ENCODE measurements at places on chromosomes 13 and 19. TPM values are rescaled to one million over a fixed set of nuclear protein-coding genes. Genes with fewer than 3 reads are reported as not detected.

DNA sequence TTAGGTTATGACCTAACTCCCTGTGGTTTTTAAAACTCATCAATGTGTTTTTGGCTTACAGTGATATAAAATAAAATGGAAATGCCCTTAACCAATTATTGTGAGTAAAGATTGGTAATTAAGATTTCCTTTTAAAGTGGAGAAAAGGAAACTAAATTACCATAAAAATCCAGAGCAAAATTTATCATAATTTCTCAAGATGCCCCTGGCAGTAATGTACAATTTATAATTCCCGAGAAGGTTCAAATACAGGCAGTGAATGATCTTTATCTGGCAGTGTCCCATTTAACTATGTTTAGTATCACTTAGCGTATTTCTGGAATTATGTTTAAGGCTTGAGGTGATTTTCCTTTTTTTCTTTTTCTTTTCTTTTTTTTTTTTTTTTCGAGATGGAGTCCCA is 61.5 kb downstream of the ESD start:
- no peak overlapping the region for H3K27ac ChIP-seq
- peaks cover 15% of the 10 kb centered on the region for H3K36me3 ChIP-seq
- no peak overlapping the region for H3K4me3 ChIP-seq
- no peaks in the 10 kb centered on the region for H3K27me3 ChIP-seq
- DNase-seq, result no peak
- no peaks in the 10 kb centered on the region for H3K4me1 ChIP-seq

The C3 gene
- not detected for polyA plus RNA-seq

GRCh38 chr19:33390101-33390907 is 16.8 kb downstream of the CEBPG start:
- DNase-seq, result no peak
- no peak overlapping the region for H3K27ac ChIP-seq
- H3K27me3 ChIP-seq, result no peaks in the 10 kb centered on the region
- peaks cover 6% of the 10 kb centered on the region for H3K4me1 ChIP-seq
- H3K4me3 ChIP-seq, result no peak overlapping the region
- peaks cover 11% of the 10 kb centered on the region for H3K36me3 ChIP-seq

DNA sequence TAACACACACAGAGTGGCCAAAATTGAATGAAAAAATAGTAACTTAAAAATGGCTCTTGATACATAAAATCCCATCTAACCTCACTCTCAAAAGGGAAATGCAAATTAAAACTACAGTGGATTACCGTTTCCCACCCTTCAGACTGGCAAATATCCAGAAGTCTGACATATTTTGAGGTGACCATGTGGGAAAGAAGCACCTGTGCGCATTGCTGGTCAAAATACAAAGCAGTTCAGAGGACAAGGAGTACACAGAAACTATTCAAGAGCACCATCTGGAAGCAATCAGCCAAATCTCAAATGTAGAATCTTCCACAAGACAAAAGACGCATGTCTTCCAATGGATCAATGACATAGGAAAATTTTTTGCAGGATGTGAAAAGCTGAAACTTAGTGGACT is 23.2 kb downstream of the NALCN start:
- no peak overlapping the region for H3K27ac ChIP-seq
- DNase-seq, result no peak
- H3K27me3 ChIP-seq, result no peaks in the 10 kb centered on the region
- H3K4me3 ChIP-seq, result no peak overlapping the region
- H3K4me1 ChIP-seq, result no peaks in the 10 kb centered on the region

GRCh38 chr13:48586591-48587103 is 53.8 kb upstream of the RCBTB2 start:
- H3K4me3 ChIP-seq, result no peak overlapping the region
- peaks cover 7% of the 10 kb centered on the region for H3K4me1 ChIP-seq
- H3K36me3 ChIP-seq, result no peaks in the 10 kb centered on the region
- peaks cover 13% of the 10 kb centered on the region for H3K27me3 ChIP-seq

DNA sequence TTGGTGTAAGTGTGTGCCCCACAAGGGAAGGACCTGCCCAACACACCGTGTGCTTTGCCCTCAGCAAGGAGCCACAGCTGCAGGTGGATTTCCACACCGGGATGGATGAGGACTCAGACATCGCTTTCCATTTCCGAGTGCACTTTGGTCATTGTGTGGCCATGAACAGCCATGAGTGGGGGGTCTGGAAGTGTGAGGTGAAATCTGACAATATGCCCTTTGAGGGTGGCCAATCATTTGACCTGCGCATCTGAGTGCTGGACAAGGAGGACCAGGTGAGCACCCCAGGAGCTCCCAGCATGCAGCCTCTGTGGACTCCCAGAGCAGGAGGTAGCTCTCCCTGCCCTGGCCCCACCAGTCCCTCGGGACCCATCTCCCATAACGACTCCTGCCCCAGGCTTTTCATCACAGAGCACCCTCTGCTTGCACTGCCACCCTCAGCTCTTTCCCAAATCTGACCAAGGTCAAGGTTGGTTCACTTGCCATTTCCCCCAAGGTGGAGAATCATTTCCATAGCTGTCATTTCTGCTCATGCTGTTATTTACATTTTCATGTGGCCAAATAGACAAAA is 13.2 kb upstream of the EID2 start:
- H3K4me3 ChIP-seq, result no peak overlapping the region
- DNase-seq, result no peak
- peaks cover 19% of the 10 kb centered on the region for H3K4me1 ChIP-seq
- H3K27me3 ChIP-seq, result peaks cover 4% of the 10 kb centered on the region
- no peaks in the 10 kb centered on the region for H3K36me3 ChIP-seq

GRCh38 chr19:16030964-16031871 is 45.1 kb upstream of the TPM4 start:
- no peaks in the 10 kb centered on the region for H3K27me3 ChIP-seq
- H3K27ac ChIP-seq, result no peak overlapping the region
- no peak for DNase-seq
- no peak overlapping the region for H3K4me3 ChIP-seq
- no peaks in the 10 kb centered on the region for H3K4me1 ChIP-seq
- H3K36me3 ChIP-seq, result no peaks in the 10 kb centered on the region

The NLRP7 gene
- polyA plus RNA-seq, result not detected

- H3K4me3 ChIP-seq, result peak overlapping the region; percentile 18
- no peaks in the 10 kb centered on the region for H3K36me3 ChIP-seq
- no peak for DNase-seq
- peaks cover 2% of the 10 kb centered on the region for H3K4me1 ChIP-seq
Measured at GRCh38 chr13:53782488-53782961, 753.9 kb downstream of the OLFM4 start.

DNA sequence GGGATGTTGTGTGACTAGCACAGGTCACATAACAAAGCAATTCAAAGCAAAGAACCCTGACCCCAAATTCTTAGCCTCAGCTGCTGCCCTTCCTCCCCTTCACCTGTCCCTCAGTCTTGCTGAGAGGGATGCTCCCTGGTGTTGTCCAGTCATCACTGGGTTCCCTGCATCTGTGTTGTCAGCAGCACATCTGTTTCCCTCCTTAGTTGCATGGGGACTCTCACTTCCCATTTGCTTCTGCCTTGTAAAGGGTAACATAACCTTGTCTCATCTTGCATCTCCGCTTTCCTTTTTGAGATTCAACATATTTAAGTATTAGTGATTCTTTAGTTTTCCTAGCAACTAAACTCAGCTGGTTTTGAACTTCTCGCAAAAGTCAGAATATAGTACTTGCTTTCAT is 54.0 kb downstream of the SPATA13 start:
- H3K27ac ChIP-seq, result no peak overlapping the region
- H3K27me3 ChIP-seq, result no peaks in the 10 kb centered on the region
- no peak for DNase-seq
- no peak overlapping the region for H3K4me3 ChIP-seq
- H3K36me3 ChIP-seq, result no peaks in the 10 kb centered on the region
- peaks cover 29% of the 10 kb centered on the region for H3K4me1 ChIP-seq

- H3K36me3 ChIP-seq, result peaks cover 14% of the 10 kb centered on the region
- H3K4me1 ChIP-seq, result no peaks in the 10 kb centered on the region
- no peaks in the 10 kb centered on the region for H3K27me3 ChIP-seq
- no peak overlapping the region for H3K27ac ChIP-seq
- no peak overlapping the region for H3K4me3 ChIP-seq
Measured at GRCh38 chr19:4701557-4701956, 22.1 kb downstream of the DPP9 start.

DNA sequence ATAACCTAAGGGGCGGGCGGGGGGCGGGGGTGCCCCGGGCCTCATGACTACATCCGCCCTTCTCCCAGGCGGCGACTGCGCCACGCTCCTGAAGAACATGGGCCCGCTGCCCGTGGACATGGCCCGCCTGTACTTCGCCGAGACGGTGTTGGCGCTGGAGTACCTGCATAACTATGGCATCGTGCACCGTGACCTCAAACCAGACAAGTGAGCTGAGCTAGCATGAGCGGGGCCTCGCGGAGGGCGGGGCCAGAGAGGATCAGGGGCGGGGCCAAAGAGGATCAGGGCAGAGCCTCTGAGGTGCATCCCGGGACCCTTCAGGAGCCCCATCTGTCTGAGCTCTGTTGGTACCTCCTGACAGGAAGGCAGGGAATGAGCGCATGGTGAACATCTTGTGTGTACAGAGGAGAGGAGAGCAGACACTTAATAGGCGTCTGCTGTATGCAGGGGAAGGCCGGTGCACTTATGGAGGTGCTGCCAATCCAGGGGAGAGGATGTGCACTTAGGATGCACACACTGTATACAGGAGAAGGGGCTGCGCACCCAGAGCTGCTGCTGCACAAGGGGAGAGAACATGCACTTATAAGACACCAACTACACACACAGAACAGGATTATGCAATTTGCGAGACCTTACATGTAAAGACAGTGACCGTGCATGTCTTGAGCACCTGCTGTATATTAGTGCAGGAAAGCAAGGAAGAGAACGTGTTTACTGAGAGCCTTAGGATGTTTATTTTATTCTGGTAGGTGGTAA is 20.9 kb upstream of the PIK3R2 start:
- DNase-seq, result no peak
- no peaks in the 10 kb centered on the region for H3K36me3 ChIP-seq
- peak overlapping the region; percentile 56 for H3K27ac ChIP-seq
- no peak overlapping the region for H3K4me3 ChIP-seq

GRCh38 chr13:73913751-73914518 is 220.3 kb downstream of the KLF12 start:
- H3K4me3 ChIP-seq, result no peak overlapping the region
- peak overlapping the region; percentile 27 for H3K27ac ChIP-seq
- peaks cover 42% of the 10 kb centered on the region for H3K4me1 ChIP-seq
- no peak for DNase-seq

DNA sequence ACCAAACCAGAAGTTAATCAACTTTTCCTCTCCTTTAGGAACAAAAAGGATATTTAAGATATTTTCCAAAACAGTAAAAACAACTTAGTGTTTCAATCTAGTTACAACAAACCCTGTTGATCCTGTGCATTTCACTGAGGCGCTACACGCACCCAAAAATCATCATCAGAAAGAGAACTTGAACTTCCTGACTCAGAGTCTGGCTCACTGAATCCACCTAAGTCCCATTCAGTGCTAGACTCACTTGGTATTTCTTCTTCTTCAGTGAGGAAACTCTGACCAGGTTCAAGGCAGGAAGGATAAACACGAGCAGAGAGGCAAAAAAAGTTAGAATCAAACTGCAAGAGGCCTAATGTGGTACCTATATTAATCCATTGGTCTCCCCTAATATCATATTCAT is 2.2 kb downstream of the KBTBD6 start:
- peak overlapping the region; percentile 99 for H3K4me3 ChIP-seq
- H3K4me1 ChIP-seq, result peaks cover 17% of the 10 kb centered on the region
- peaks cover 14% of the 10 kb centered on the region for H3K36me3 ChIP-seq
- H3K27me3 ChIP-seq, result no peaks in the 10 kb centered on the region
- H3K27ac ChIP-seq, result peak overlapping the region; percentile 58
- peak; percentile 10 for DNase-seq

DNA sequence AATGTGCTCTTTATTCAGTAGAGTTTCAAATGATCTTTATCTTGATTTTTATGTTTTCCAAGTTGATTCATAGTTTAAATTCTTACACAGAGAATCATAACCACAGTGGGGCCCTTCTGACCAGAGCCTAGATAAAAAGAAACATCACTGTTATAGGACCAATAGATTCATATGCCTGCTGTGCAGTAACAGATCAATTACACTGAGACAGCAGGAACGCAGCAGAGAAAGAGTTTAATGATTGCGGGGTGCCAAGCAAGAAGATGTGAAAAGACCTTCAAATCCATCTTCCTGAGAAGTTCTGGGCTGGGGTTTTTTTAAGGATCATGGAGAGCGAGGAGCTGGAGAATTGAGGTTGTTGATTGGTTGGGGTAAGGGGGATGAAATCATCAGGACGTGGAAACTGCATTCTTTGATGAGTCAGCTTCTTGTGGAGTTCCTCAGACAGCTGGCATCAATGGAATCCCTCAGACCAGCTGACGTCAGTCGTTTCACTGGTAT is 346.6 kb downstream of the TBC1D4 start:
- H3K27ac ChIP-seq, result no peak overlapping the region
- no peaks in the 10 kb centered on the region for H3K36me3 ChIP-seq
- no peak for DNase-seq
- H3K4me3 ChIP-seq, result no peak overlapping the region
- H3K27me3 ChIP-seq, result peaks cover 21% of the 10 kb centered on the region
- H3K4me1 ChIP-seq, result no peaks in the 10 kb centered on the region

DNA sequence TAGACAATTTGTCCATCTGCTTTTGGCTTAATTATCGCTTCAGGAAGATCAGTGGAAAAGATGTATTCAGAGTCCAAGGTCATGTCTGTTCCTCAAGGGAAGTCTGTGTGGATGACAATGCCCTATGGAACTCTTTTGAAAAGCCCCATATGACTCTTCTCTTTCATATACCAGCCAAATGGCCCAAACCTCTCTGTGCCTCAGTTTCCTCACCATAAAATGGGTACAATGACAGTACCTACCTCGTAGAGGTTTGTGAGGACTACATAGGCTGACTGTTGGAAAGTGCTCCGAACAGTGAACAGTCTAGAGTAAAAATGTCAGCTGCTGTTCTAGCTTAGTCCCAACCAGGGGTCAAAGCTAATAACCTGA is 104.6 kb downstream of the COL4A2 start:
- DNase-seq, result no peak
- no peaks in the 10 kb centered on the region for H3K36me3 ChIP-seq
- no peaks in the 10 kb centered on the region for H3K4me1 ChIP-seq
- peaks cover 61% of the 10 kb centered on the region for H3K27me3 ChIP-seq

The GPR12 gene
- not detected for polyA plus RNA-seq

DNA sequence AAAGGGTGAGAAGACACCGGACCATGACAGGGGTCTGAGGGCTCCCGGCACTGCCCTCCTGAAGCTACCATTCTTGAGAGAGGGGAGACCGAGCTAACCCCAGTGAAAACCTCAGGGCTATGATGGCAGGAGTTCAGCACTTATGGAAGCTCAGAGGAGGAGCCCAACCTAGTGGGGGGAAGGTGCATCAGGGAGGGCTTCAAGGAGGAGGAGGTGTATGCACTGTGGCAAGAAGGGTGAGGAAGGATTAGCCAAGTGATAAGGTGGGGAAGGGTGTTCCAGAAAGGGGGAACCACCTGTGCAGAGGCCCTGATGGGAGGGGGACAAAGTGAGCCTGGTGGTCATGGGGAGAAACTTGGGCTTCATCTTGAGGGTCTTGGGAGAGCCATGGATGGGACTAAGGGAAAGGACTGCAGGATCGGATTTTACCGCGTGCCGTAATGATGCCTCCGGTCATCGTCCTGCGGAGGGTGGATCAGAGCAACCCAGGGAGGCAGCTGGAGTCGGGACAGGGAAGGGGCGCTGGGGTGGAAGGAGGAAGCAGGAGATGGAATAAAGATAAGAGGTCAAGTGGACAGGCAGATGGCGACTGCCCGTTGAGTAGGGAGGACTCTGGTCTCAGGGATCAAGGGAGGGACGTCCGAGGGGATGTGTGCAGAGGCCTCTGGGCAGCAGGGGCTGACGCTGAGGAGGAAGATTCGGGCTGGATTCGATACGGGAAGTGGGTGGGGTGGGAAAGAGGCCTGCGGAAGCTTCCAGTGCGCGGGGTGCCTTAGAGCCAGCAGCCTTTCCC is 13.3 kb upstream of the PSMD8 start:
- H3K4me3 ChIP-seq, result peak overlapping the region; percentile 78
- DNase-seq, result no peak
- no peaks in the 10 kb centered on the region for H3K36me3 ChIP-seq
- no peaks in the 10 kb centered on the region for H3K27me3 ChIP-seq

The MICOS13 gene
- 102 TPM for polyA plus RNA-seq

All from naive thymus-derived CD8-positive, alpha-beta T cell (primary cell).